Gastrocnemius medialis (tissue), 4 donors: ENCODE measurements at places on chromosomes 2 and 18. TPM values are rescaled to one million over a fixed set of nuclear protein-coding genes. Genes with fewer than 3 reads are reported as not detected.

Gene TDRD15
- total RNA-seq = not detected

Gene CHPF
- total RNA-seq = 21.0 TPM

Gene GREB1L
- total RNA-seq = 4.4 TPM

Gene EHD3
- 2.2 TPM for total RNA-seq

Gene ELP2
- total RNA-seq = 42.3 TPM

Gene C2orf78
- not detected for total RNA-seq

Gene TFCP2L1
- 3.2 TPM for total RNA-seq

Gene ASPRV1
- total RNA-seq = 0.39 TPM
